ENCODE measurements at places on chromosomes 6 and 20.

DNA sequence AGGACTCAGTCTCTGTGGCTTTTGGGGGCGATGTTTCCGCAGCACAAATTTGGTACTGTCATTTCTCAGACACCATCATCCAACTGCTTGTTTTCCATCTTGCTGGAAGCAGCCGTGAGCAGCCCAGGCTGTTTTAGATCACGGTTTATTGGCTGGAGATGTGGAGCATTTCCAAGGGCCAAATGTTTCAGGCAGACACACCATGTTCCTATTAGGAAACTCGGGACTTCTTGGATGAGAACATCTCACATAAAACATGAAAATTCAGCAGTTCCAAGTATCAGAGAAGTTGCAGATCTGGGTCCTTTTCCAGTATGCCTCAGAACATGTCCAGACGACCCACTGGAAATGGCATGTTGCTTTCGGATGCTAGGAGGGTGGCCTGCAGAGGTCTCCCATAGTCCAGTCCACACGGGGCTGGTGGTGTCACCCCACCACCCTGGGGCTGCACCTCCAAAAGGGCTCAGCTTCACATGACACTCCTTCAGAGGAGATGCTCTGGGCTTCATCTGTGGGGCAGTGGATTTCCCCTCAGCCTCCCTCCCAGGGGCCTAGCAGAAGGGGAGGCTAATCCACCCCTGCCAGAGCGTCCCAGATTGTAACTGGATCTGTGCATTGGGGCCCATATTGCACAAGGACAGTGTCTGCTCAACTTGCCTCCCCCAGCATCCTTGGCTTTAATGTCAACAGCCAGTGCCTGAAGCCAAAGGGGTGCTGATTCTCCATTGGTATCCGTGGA is 176.3 kb downstream of the SCP2D1 start:
- DNase-seq, result peak; percentile 40

DNA sequence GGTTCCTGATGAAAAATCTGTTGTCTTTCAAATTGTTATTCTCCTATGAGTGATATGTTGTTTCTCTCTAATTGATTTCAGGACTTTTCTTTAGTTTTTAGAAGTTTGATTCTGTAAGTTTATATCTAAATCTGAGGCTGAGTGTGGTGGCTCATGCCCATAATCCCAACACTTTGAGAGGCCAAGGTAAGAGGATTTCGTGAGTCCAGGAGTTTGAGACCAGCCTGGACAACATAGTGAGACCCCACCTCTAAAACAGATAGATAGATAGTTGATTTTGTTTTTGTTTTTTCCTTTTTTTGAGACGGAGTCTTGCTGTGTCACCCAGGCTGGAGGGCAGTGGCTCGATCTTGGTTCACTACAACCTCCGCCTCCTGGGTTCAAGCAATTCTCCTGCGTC is 64.6 kb downstream of the PTPRA start:
- no peak for DNase-seq

GRCh38 chr6:38554700-38555413 is 84.9 kb downstream of the BTBD9 start:
- DNase-seq, result no peak

DNA sequence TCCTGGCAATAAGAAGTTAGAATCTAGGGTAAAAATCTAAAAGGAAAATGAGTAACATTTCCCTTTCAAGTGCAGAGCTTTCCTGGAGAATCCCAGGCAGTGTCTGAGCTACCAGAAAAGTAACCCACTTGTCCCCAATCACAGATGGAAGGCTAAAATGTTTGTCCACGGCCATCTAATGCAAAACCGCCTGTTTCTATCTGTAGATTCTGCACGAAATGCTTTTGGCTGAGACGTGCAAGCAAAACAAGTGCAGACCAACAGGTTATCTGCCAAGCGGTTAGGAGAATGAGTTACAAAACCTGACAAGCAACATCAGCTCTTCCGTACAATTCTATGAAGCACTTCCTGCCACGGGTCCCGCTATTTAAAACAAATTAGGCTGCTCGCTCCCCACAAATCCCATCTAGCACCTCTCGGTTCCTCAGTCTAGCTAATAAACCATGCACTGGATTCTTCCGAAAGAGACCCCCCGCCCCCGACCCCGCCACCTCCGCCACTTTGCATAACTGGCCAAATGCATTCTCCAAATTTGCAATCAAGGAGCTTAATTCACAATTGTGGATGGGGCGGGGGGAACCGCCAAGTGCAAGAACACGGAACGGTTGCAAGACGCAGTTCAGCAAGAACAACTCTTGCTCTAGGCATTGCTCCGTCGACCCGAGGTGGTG is 1.4 kb downstream of the ELOVL5 start:
- DNase-seq, result no peak

- DNase-seq, result no peak
Observed at GRCh38 chr6:106256201-106256968, 69.2 kb downstream of the ATG5 start.

- no peak for DNase-seq
Observed at GRCh38 chr6:51218181-51218580, 399.5 kb downstream of the TFAP2B start.

DNA sequence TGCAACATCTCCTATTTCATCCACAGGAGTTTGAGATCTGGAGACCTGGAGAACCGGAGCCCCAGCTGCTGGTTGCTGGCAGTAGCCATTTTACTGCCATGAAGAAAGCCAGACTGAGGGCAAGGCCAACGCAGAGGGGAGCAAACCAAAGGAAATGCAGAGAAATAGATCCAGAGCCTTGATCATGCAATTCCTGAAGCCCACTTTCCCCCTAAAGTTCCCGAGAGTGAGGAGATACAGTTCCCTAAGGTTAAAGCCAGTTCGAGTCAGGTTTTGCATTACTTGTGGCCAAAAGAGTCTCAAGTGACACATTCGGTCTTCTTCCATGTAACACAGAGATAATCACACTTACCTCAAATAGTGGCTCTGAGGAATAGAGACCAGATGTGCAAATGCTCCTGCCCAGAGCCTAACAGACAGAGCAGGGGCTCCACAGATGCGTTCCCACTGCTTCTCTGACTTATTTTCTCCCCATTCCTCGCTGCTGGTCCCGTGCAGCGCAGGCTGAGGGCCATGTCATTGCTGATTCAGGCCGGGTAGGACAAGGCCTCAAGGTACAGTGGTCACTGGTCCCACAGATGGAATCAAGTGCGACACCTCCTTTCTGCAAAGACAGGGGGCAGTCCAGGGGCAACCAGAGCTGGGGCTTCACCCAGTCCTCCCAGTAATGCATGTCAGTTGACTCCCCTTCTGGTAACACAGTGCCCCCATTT is 35.1 kb upstream of the NFATC2 start:
- DNase-seq, result no peak

GRCh38 chr6:128036808-128037570 is 136.1 kb upstream of the THEMIS start:
- no peak for DNase-seq

GRCh38 chr6:170554796-170555137 is 598 bp downstream of the TBP start:
- no peak for DNase-seq

DNA sequence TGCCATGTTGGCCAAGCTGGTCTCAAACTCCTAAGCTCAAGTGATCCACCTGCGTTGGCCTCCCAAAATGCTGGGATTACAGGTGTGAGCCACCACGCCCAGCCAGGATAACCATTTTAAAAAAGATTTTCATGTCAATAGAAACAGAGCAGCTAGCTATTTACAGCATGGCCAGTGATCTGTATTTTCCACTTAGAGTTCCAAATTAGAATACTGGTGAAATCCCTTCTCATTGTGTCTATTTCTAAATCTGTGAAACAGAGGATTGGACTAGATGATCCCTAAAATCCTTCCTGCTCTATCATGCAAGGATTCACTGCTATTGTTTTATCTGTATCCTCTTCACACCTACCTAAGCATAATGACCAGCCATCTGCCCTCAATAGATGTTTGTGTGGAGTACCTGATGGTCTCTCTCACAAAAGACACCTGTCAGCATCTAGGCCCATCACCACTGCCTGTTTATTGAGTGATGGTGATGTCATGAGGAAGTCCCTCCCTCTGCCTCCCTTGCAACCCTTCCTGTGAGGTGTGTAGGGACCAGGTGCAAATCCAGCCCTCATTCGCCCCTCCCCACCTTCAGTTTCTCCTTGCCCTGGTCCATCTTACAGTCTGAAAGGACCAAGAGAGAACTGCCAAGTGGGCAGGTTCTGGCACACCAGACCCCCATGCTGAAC is 26.5 kb upstream of the SMIM29 start:
- no peak for DNase-seq

DNA sequence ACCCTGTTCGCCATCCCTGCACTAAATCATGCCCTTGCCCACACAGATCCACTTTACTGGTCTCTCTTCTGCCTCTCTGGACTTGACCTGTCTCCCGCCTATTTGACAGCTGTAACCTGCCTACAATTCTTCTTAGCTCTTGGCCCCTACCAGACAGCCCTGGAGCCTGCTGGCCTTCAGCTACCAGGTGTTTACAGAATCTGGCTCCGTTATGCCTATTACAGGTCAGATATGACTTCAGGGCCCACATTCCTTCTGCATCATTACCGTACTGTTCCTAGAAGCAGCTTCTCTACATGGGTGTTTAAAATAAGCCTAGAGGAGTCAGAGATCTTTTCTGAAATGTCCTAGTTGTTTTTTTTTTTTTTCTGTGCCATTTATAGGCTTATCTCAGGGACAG is 45.4 kb upstream of the CCN6 start:
- no peak for DNase-seq

DNA sequence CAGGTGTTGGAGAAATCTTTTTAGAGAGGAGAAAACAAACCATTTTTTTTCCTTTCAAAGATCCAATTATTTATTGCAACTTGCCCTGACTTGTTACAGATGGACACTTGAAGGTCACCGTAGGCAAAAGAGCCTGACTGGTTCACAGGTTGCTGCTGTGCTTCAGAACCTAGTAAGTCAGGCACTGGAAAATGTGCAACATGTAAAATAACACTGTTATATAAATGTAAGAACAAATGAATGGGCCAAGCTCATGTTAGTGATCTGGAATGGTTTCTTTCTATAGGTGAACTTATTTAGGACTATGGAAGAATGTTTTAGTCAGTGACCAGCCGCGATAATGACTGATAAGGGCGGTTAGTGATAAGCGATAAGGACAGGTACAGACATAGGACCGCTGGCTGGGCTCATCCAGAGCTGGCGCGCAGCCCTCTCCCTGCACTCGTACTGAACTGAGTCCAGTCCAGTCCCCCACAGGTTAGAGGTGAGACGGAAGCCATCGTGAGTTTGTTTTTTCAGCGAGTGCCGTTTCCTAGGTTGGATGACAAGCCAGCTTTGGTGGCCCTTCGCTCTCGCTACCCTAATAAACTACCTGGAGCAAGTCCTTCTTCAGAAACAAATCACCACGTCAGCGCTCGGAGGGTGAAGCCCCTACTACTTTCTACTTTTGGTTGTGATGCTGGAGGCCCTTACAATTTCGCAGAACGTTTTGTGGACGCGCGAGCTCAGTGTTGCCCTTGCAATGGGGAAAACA is 94.4 kb upstream of the PRDM1 start:
- no peak for DNase-seq

DNA sequence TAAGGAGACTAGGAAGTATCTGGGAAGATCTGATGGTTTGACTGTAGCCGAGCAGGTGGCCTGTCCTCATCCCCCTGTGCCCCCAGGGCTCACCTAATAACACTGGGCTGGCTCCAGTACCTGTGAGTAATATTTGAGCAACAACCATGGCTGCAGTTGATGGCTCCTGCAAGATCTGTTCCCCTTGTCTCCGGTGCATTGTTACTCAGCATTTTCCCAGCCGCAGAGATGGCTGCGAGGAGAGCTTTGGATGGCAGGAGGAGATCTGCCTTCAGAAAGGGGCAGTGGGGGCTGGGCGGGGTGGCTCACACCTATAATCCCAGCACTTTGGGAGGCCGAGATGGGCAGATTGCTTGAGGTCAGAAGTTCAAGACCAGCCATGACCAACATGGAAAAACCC is 39.3 kb downstream of the PTK7 start:
- no peak for DNase-seq

- no peak for DNase-seq
Observed at GRCh38 chr20:33609504-33609903, 52.6 kb upstream of the C20orf144 start.

GRCh38 chr6:154276810-154277628 is 79.6 kb downstream of the IPCEF1 start:
- no peak for DNase-seq

- no peak for DNase-seq
Observed at GRCh38 chr6:131754088-131754487, 43.3 kb upstream of the CTAGE9 start.

GRCh38 chr6:162219266-162219665 is 508.3 kb downstream of the PRKN start:
- DNase-seq, result no peak

DNA sequence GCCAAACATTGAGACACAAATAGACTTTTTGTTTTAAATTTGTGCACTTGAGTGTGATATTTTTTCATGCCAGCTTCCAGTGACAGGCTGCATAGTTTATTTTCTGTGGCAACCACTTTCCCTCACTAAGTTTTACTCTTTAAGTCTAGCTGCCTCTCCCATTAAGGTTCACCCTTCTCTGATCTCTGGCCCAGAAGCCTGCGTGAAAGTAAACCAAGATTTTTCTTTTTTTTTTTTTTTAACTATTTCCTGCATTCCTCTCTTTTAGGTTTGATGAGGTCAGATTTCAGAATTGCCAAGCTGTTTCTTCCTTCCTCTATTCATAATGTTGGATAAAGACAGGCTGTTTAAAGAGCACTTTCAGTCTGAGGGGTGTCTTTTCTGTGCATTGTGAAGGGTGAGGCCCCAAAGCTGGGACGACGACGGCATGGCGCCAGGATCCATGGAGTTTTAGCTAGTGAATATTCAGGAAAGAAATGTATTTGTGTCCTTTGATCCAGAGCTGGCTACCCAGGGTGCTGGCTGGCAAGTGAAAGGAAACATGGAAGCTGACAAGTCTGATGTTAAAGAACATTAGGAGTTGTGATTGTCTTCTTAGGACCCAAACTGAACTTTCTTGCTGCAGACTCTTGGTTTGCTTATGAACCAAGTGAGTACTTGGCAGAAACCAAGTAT is 50.7 kb downstream of the DOK5 start:
- DNase-seq, result no peak

DNA sequence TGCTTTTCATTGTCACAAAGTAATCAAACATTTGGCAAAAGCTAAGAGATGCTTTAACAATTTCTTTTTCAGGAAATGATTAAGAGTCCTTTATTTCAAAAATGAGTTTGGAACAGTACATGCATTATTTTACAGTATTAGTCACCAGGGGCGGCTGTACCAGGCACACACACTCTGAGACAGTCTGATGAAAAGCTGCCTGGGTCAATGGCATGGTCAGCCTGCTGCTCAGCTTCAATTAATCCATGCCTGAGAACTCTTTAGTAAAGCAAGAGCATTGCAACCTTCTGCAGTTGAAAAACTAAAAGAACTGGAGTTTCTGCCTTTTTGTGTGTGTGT is 105.5 kb downstream of the TULP4 start:
- DNase-seq, result no peak

DNA sequence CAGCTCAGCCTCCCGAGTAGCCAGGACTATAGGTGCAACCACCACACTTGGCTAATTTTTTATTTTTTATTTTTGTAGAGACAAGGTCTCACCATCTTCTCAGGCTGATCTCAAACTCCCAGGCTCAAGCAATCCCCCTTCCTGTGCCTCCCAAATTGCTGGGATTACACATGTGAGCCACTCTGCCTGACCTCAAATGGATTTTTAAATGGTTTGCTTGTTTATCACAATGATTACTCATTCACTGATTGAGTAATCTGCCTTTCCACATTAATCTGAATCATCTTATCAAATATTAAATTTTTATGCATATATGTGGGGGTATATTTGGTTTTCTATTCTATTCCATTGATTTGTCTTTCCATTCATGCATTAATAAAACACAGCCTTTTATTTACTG is 9.4 kb upstream of the KHDC1L start:
- no peak for DNase-seq

- DNase-seq, result no peak
Observed at GRCh38 chr6:31717499-31718222, 2.5 kb downstream of the LY6G6D start.

GRCh38 chr20:43528258-43528875 is 20.9 kb downstream of the L3MBTL1 start:
- DNase-seq, result no peak

Measured in right hindlimb (tissue), 1 donor.